ENCODE measurements at places on chromosomes 7 and 10.
A peak's percentile ranks its signal among the peaks of the same experiment; 100 is the strongest.

DNA sequence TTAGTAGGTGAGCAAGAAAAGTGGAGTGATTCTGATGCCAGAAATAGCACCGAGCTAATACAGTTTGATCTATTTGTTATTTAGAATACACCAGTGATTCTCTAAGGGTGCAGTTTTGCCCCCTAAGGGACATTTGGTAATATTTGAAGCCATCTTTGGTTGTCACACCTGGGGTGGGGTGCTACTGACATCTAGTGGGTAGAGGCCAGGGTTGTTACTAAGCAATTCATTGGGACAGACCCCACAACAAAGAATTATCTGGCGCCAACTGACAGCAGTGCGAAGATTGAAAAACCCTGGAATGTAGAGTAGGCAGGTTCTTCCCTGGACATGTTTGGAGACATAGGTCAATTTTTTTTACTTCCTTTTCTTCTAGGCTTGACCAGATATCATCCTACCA is 14.6 kb downstream of the PALS2 start:
- peak; percentile 11 for DNase-seq

- DNase-seq, result no peak
These were observed 297.2 kb downstream of the C7orf25 start for GRCh38 chr7:42614636-42615035.

DNA sequence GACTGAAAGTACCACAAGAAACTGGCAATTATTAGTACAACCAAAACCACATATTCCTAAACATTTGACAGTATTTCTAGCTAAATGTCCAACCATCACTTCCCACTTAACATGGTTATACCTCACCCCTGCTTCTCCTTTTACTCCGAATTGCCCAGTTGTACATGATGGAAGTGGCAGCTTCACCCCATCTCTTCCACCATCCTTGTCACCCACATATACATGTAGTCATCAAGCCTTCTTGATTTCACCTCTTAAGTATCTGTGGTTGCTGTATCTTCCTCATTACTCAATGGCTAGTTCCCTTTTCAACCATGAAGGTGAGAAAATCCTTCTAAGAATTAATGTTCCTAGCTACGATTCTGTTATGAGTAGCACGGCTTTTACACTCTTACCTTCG is 388.2 kb downstream of the CALN1 start:
- no peak for DNase-seq

DNA sequence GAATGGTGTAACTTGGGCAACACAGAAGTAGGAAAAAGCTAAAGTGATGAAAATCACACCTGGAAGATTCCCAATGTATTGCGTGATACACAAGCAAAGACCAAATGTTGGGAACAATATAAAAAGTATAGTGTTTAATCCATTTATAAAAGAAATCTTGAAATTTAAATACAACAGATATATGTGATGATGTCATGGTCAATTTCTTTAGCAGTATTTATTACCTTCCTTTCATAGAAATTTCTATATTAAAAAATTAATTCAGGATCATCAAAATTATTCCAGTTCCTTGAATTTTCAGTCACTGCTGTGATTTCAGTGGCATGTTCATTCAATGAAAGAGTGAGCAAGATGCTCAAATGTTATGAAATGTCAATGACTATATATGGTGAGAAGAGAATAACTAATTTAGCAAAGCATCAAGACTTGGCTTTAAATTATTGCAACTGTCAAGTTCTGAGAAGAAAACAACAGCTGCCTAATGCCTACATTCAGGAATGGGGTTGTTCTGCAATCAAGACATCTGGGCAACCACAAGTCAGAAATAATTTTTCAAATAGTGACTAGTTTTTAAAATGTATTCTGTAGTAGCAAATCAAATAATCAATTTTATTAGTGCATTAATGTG is 308.8 kb downstream of the SEMA3D start:
- no peak for DNase-seq

DNA sequence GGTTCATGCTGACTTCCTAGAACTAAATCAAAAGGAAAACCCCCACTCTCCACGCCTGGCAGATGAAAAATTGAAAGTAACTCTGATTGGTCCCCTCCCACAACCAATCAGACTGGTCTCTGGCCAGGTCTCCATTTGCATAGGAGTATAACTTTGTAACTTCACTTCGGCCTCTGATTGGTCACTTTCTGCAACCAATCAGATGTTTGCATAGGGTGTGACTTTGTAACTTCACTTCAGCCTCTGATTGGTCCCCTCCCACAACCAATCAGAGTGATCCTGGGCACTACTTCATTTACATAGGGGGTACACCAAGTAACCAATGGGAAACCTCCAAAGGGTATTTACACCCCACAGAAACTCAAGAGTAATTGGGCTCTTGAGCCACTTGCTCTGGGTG is 306.6 kb upstream of the PFKP start:
- DNase-seq, result no peak

GRCh38 chr10:131312478-131312836 is 936 bp upstream of the TCERG1L start:
- no peak for DNase-seq

All from dermis microvascular lymphatic vessel endothelial cell (primary cell).